NCI-H446 (cell line): ENCODE measurements at places on chromosomes 12 and 14.

GRCh38 chr12:23830210-23830609 lies 119.3 kb downstream of the SOX5 start:
- DNase-seq: no peak

GRCh38 chr12:113766131-113766878 lies 199.8 kb downstream of the RBM19 start:
- no peak for DNase-seq

DNA sequence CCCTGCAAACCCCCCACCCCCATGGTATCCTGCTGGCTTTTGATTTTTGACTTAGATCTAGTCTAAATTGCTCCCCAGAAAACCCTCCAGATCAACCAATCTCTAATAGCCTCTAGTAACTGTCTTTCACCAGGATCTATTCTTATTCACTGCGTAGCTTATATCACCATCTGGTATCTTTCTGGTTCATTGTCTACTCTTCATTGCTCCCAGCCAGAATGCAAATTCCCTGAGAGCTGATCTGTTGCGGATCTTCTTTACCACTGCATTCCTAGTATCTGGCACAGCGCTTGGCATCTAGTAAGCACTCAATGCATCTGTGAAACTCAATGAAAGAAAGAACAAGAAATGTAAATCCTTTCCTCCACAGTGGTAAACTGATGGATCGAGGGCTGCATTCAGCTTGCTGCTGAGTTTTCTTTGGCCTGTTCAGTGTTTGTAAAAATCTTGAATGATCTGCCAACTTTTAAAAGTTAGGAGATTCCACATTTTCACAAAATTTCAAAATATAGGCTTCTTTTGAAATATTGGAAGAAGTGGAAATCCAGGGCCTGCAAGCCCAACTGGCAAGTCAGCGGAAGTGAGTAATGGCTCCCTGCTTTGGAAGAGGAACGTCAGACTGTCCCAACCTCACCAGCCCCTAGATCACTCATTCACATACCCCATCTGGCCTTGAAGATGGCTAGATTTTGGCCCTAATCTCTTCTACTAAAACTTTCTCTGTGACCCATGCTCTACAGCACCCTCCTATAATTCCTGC lies 274.2 kb downstream of the SSPN start:
- peak; percentile 46 for DNase-seq

DNA sequence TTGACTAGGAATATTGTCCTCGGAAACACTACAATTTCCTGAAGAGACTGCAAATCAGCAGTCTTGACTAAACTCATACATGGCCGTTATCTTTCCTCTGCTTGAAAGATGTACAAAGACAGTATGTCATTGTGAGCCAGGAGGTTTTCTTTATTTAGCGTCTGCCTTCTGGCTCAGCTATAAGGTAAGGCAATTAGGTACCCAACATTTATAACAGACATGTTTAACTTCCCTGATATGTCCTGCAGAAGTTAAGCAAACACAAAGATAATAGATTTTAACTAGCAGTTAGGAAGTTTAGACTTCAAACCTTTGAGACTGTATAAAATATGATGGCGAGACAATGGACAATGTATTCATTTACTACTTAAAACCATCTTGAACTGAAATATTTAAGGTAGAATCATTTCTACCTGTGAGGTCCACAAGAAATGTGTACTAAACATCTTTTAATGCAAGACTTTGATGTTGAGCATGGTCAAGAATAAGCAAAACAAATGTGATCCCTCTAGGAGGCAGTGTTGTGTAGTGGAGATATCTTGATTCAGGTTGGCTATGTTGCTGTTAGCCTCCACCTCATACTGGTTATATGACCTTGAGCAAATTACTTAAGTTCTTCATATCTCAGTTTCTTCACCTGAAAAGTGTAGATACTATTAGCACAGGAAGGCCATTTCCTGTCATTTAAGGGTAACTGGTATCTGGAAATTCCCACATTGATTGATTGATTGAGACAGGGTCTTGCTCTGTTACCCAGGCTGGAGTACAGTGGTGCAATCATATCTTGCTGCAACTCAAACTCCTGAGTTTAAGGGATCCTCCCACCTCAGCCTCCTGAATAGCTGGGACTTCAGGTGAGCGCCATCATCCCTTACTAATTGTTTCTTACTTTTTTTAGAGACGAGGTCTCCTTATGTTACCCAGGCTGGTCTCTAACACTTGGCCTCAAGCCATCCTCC lies 96.3 kb upstream of the EEA1 start:
- DNase-seq: peak; percentile 25

GRCh38 chr12:78600541-78600940 lies 264.0 kb upstream of the SYT1 start:
- DNase-seq: no peak

DNA sequence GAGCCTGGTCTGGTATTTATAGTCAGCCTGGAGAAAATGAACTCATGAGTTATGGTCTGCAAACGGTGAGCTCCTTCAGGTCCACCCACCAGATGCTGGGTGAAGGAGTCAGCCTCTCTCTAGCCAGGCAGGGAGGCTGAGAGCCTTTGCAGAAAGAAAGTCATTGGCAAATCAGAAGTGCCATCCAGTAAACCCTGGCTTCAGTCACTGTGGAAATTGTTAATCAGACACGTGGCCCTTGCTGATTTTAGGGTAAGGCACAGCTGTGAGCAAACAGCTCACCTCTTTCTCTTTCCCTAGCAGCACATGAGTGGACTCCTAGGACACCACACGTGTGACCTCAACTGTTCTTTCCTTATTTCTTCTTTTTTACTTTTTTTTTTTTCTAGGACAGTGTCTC lies 44.9 kb downstream of the CHST11 start:
- DNase-seq: no peak

GRCh38 chr12:6215932-6216494 lies 15.8 kb downstream of the CD9 start:
- DNase-seq: peak; percentile 93

DNA sequence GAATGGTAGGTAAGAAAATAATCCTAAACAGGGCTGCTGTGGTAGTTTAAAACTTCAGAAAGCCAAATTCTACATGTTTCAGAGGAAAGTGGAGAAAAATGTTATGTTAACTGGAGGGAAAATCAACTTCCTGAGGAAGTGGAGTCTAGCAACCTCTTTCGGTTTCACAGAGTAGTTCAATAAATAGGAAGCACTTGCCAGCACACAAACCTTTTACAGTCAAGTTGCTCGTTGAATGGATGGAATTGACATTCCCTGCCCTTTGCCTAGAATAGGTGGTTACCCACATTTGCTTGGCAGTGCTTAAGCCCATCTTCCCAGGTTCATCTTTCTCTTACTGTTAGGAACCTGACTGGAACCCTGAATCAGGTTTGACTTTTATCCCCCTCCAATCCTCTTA lies 15.9 kb downstream of the ANKRD13A start:
- no peak for DNase-seq

DNA sequence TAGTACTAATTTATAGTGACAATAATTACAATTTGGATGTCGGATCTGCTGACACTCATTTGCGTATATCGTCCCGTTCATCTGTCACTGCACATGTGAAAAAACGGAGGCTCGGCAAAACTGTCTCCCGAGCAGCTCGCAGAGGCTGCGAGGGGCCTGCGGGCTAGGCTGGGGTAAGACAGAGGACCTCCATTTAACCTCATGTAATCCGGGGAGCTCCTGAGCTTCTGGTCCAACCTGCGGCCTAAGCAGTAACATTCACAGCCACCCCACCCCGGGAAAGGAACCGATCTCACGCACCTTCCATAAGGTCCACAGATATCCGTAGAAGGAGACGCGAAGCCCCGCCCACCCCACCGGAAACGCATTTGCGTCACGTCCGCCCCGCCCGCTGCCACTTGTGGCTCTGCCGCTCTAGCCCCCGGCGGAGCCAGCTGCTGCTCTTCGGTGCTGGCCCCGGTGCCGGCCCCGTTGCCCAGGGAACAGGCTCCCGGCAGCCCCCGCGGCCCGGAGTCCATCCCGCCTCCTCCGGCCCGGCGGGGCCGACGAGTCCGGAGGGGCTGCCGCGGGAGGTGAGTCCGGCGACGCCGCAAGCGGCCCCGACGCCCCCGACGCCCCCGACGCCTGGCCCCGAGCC lies at the start of the genes CINP and TECPR2:
Gene CINP, minus strand, starts transcription at position 346 of the 637 bp plus-strand sequence. Its CDS starts 39 bp downstream, at position 307.
Gene TECPR2, plus strand, starts transcription at position 397 of the 637 bp plus-strand sequence. CDS start 13,781 bp downstream, outside the sequence.
- peak; percentile 93 for DNase-seq

DNA sequence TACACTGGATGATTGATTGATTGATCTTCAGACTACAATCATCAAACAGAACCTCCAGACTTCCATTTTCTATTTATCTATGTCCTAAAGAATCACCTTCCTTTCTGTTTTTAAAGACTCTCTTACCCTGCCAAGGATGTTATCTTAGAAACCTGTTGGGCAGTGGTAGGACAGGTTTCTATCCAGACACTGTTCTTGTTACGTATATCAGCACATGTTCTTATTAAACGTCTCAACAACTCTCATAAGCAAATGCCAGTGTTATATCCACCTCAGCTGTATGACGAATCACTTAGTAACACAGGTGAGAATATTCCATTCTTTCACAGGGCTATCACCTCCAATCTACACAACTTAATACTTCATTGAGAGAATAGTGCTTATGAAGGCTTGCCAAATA lies 40.2 kb upstream of the RPL10L start:
- no peak for DNase-seq
